ENCODE measurements at places on chromosomes 1 and 21.

- no peak for DNase-seq
Observed at GRCh38 chr1:1225238-1225845, 6.5 kb downstream of the SDF4 start.

DNA sequence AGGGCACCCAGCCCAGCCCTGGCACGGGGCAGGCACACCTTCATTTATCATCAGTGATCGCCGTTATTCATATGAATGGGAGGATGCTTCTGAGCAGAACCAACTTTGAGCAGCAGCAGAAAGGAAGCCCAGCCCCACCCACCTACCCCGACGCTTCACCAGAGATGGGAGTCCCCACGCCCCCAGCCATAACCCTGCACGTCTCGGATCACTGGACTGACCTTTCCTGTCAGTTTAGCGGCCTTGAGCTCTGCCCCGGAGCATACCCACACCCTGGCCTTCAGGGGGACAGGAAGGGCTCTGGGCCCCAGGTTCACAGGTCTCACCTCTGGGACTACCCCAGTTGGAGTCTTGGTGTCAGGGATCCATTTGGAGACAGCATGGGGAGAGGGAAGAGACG, 18.1 kb downstream of the LRP8 start:
- no peak for DNase-seq

DNA sequence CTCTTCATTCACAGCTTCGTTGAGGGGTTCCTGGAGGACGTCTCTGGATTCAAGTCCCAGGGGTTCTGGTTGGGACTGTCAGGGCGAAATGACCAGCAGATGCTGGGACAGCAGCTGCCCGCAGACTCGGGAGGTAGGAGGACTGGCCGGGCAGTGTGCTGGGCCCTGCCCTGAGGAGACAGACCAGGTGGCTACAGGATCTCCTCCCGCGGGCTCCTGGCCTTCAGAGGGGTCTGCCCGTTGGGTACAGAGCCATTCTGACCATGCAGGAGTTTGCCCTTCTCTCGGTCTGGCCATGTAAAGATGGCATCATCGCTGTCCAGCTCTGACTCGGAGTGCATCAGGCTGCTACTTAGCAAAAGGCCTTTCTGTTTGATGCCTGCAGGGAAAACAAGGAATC, 122.5 kb downstream of the KIAA0319L start:
- no peak for DNase-seq

GRCh38 chr1:89008511-89008910, 14.2 kb downstream of the GBP3 start:
- no peak for DNase-seq

- DNase-seq: no peak
Observed at GRCh38 chr1:54218883-54219687, 19.1 kb downstream of the MRPL37 start.

DNA sequence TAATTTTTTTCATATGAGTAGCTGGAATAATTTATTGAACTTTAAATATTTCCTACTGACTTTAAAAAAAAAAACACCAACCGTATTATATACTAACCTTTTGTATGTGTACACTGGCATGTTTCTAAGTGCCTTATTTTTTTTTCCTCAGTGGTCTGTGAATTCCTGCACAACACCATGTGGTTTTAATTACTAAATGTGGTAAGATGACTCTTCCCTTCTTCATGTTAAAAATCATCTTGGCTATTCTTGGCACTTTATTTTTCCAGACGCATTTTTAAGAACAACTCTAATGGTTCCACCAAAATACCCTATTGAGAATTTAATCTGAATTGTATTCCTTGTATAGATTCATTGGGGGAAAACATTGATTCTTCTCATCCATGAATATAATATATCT, 28.4 kb downstream of the PPP2R5A start:
- DNase-seq: no peak

DNA sequence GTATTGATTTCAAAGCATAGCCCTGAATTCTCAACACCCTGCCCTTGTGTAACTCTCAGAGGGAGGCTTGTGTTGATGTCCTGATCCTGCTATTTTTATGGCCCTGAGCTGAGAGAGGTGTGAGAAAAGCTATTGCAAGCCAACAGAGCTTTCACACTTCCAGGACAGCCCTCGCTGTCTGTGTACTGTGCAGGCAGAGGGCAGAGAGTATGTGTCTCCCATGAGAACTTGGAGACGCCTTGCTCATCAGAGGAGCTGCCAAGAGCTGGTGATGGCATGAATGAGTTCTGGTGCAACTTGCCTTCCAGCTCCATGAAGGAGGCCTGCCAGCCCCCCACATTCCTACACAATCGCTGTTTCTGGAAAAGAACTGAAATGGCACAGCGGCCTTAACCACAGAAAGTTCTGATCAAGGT, 144.1 kb upstream of the AJAP1 start:
- no peak for DNase-seq

GRCh38 chr1:207807326-207807689, 55.5 kb downstream of the CD46 start:
- DNase-seq: no peak

- DNase-seq: no peak
Observed at GRCh38 chr1:37471345-37472231, 2.8 kb upstream of the ZC3H12A start.

GRCh38 chr1:100565533-100565932, 27.6 kb downstream of the GPR88 start:
- DNase-seq: no peak

- DNase-seq: peak; percentile 52
Observed at GRCh38 chr21:45819478-45820170, 161.9 kb upstream of the COL6A1 start.

DNA sequence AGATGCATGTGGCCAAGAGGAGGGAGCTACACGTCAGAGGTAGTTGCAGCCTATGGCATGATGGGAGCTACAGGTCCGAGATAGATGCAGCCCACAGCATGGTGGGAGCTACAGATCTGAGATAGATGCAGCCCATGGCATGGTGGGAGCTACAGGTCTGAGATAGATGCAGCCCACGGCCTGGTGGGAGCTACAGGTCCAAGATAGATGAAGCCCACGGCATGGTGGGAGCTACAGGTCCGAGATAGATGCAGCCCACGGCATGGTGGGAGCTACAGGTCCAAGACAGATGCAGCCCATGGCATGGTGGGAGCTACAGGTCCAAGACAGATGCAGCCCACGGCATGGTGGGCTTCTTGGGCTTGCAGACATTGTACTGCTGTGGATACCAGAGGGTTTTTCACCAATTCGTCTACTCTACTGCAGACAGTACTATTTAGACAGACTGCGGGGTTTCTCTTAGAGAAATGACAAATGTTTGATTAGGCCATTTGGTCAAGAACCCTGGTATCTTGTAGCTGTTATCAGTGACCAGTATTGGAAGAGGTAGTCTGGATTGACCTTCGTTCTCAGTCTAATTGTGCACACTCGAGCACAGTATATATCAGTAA, 127.4 kb downstream of the DHRS3 start:
- no peak for DNase-seq

- DNase-seq: no peak
Observed at GRCh38 chr1:181448461-181448860, 34.9 kb upstream of the CACNA1E start.

DNA sequence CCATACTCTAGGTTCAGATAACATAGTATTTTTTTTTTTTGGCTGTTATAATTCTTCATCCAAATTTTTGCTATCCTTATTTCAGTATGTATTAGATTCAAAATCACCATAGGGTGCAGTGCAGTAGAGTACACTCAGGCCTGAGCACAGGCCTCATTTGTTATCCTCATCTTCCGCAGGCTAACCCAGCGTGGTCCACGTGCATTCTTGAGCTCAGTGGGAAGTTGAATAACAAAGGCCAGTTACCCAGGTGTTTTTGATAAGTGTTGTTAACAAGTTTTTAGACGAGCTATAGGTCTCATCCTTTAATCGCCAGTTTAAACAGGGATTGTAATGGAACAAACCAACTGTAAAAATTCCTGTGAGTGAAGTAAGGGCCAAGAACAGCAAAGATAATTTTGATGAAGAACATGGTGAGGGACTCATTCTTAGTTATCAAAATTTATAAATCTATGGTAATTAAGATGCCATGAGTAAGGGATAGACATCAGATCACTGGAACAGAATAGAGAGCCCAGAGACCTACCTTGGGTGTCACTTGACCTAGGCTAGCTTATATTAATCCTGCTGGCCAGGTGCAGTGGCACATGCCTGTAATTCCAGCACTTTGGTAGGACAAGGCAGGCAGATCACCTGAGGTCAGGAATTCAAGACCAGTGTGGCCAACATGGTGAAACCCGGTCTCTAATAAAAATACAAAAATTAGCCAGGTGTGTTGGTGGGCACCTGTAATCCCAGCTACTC, 22.0 kb downstream of the FLVCR1 start:
- DNase-seq: no peak

DNA sequence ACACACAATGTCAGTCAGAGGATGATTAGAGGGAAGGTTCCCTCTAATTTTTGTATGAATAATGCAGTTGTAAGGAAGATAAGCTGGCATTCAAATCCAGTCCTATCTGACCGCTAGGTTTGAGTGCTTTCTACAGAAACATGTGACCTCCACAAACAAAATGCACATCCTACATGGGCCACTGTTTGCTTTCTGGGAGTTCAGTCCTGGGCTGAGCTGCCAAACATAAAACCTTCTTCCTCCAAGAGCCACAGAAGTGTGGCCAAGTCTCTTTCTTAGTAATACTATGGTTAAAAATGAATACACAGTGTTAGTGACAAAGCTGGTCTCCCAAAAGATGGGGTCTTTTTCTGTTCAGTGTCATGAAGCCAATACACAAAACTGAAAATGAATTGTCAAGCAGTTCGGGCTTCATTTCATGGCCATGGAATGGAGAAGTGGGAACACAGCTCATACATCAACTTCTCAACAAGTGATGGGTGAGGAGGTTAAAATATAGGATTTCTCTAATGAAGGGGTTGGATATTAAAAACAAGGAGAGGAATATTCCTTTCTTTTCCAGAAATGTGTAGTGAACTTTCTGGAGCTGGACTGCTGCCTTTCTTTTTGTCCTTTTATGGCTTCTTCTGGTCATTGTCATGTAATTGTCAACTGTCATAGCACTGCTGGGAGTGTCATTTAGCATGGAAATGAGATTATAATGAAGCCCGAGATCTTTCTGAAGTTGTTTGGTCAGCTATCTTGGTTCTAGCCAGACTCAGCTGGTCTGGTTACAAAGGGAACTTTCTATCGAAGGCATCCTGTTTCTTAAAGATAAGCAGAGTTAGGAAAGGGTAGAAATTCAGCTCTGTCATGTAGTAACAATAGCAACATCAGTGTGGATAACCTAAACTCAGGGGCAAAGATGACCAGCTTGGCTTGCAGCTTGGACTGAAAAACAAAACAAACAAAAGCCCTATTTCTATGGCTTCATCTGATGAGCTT, 135.1 kb downstream of the CHD1L start:
- no peak for DNase-seq

All from NCI-H524 treated with DMSO at 0.1 percent for 48 hours (cell line).